ENCODE measurements at places on chromosomes 11 and 22.

GRCh38 chr22:37740455-37741311 is 43.8 kb downstream of the TRIOBP start:
- DNase-seq: no peak

- no peak for DNase-seq
Measured at GRCh38 chr11:73384125-73384441, 7.9 kb downstream of the RELT start.

DNA sequence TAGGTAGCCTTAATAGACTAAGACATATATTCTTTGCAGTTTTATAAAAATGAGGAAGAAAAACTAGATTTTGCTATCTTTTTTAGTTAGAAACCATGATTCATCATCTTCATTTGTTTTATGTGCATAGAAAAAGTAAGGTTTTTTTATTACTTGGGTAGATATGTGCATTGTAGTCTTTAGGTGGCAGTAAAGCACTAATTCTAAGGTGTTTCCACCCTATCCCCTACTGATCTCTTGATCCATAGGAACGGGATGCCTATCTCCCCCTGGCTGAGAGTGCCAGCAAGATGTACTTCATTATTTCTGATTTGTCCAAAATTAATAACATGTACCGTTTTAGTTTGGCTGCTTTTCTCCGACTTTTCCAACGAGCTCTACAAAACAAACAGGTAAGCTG is 148.1 kb downstream of the DYNC2H1 start:
- DNase-seq: no peak

DNA sequence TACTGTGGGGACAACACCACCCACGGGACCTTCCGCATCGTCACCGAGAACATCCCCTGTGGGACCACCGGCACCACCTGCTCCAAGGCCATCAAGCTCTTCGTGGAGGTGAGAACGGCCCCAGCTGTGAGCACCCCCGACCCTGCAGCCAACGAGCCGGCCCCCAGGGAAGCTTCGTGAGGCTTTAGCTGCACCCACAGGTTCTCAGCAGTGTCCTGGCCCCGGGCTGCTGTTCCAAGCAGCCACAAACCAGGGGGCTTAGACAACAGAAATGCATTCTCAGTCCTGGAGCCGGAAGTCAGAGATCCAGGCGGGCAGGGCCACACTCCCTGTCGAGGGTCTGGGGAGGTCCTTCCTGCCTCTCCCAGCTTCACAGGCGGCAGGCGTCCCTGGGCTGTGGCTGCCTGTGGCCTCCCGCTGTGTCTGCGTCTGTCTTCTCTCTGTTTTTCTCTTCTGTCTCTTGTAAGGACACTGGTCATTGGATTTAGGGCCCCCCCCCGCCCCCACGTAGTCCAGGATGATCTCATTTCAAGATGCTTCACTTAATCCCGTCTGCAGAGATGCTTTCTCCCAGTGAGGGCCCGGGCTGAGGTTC is 12.5 kb downstream of the MUC5B start:
- DNase-seq: no peak

DNA sequence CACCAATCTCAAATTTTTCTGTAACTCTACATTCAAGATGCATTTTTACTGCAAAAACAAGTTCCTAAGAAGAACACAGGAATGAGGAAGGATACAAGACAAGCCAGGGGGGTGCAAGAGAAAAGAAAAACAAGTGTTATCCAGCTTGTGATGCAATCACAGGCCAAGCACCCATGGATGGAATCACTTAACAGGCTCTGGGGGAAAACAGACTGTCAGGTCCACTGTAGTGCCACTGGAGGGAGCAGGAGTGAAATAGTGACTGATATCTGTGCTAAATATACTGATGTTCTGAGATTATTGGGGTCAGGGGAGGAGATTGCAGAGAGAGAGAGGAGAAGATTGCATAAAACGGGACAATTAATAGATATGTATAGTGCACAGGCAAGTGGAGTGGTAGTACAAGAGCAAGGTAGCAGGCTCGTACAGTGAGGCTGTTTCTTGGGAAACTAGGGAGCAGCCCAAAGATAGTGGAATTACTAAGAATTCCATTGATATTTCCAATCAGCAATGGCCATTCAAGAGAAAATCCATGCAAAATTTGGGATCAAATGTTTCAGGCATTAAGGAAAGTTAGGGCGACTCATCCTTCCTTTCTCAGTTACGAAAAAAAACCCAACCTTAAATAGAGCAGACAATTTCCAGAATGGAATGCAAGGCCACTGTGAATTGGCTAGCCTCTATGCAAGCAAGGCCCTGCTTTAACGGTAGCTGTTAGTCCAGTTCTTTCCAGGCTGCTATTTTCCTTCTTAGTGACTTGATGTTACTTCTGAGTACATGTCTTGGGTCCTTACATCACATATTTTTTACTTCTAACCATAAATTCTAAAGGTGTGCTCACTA is 52.2 kb upstream of the CEP126 start:
- no peak for DNase-seq

DNA sequence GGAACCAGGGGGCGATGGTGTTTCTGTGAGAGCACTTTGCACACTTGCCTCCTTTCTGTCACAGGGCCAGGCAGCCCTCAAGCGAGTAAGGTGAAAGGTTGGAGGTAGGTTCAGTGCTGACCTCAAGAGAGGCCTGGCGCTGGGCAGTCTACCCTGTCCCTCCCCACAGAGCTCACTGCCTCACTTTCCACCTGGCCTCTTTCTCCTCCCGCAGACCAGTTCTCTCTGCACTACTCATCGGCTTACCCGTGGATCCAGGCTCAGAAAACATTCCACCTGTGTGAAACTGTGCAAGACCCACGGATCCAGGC is 16.8 kb downstream of the APOL5 start:
- DNase-seq: no peak

DNA sequence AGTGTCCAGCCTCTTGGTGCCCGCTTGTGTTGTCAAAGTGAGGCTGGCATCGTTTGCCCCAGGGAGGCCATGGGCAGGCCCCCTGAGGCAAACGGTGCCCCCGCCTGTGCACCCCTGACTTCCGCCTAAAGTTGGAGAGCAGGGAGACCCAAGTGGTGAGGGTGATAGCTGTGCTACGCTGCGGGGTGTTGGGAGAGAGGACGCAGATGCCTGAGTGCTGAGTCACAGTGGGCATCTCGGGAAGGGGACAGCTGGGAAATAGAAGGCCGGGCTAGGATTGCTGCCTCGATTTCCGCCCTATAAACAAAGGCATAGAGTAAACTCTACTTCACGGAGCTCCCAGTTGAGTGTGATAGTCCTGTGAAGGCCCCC is 5.8 kb downstream of the GRIK4 start:
- no peak for DNase-seq

DNA sequence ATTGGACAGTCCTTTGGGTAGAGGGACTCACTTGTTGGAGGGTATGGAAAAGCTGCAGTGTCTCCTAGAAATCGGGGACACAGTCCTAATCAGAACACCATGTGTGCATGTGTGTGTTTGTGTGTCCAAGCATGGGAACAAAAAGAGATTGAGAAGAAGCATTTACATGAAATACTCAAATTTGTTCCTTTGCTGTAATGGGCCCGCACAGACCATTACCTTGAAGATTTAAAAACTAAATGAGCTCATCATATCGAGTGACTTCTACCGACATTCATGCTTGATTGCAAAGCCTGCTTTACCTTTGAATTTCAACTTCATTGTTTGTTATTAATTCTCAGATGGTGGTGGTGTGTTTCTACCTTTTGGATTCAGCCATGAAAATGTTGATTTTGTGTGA is 106.9 kb downstream of the ZBTB16 start:
- DNase-seq: no peak

DNA sequence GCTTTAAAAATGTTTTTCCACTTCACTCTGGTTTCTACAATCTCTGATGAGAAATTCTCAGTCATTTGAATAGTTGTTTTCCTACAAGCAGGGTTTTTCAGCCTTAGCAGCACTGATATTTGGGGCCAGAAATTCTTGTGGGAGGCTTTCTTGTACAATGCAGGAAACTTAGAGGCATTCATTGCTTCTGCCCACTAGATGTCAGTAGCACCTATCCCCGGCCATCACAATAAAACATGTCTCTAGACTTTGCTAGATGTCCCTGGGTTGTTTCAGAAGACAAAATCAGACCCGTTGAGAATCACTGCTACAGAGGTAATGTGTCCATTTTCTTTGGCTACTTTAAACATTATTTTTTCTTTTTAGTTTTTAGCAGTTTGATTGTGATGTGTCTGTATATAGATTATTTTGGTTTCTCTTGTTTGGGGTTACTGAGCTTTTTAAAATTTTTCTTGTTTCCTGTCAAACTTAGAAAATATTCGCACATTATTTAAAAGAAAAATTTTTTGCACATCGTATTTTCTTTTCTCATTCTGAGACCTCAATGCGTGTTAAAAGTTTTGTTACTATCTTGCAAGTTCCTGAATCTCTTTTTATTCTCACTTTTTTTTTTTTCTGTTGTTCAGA is 60.8 kb upstream of the CCDC179 start:
- DNase-seq: no peak

DNA sequence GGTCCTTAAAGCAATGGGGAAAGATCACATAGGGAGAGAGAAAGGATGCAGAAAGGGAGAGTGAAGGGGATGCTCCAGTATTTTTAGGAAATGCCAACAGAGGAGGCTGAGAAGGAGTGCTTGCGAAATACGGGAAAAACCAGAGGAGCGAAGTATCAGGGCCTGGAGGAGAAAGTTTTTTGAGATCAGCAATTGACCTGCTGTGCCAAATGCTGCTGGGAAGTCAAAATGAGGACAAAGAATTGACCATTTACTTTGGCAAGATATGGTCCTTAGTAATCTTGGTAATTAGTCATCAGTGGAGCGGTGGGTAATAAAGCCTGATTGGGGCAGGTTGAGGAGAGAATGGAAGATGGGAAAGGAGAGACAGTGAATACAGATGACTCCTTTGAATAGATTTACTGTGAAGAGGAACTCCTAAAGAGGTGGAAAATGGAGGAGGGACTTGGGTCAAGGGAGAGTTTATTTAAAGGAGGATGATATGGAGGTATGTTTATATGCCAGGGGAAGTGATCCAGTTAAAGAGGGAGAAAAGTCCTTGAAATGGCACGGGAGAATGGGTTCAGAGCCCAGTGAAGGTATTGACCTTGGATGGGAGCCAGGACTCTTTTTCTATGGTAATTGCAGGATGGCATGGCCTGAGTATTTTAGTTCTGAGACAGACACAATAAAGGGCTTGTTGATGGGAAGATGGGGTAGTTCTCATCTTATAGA is 111.5 kb downstream of the PKNOX2 start:
- no peak for DNase-seq

GRCh38 chr22:22201185-22201929 is 43.2 kb upstream of the VPREB1 start:
- no peak for DNase-seq

Data from T-helper 1 cell (primary cell).